ENCODE measurements at places on chromosomes 12 and 14.

GRCh38 chr14:56215180-56215579 is 97.0 kb downstream of the PELI2 start:
- no peak for DNase-seq

GRCh38 chr12:106271575-106272505 is 24.0 kb upstream of the CKAP4 start:
- DNase-seq = no peak

- DNase-seq = no peak
Observed at GRCh38 chr12:15546102-15546701, 223.9 kb downstream of the PTPRO start.

- DNase-seq = no peak
Observed at GRCh38 chr12:112584266-112584722, 165.5 kb downstream of the PTPN11 start.

DNA sequence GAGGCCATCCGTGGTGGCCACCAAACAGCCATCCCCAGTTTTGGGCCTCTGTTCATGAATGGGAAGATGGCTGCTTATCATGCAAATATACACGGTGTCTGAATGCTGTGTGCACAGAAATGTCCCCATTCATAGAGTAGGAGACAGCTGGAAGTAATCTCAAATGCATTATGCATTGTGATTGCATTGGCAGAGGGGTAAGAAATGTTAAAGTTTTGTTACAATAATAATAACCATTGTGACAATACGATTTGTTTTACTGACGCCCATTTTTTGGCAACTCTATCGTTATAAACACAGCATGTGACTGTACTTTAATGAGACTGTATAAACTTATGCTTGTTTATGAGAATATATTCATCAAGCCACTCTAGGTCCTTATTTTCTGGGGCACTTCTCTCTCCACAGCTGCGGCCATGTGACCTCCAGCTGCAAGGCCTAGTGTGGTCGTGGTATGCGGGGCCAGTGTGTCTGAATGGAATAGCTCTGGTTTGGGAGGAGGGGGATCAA is 474.3 kb downstream of the VRK1 start:
- DNase-seq = no peak

- DNase-seq = no peak
Observed at GRCh38 chr12:122159882-122160281, 14.1 kb downstream of the IL31 start.

DNA sequence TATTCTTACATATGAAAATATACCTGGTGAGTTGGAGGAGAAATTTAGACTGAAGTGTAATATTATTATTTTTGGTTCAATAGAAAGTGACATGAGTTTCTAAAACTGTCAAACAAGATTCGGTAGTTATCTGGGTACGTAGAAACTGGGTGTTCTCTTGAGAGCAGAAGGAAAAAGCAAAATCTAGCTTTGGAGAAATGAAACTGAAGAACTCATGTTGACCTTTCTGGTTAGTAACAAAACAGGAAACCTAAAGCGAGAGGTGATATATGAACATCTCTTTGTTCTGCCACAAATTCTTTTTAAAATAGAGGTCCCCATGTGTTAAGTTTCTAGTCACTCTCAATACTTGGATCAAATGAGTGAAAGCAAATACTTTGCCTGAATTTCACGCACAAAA is 401.7 kb downstream of the TRHDE start:
- DNase-seq = no peak

DNA sequence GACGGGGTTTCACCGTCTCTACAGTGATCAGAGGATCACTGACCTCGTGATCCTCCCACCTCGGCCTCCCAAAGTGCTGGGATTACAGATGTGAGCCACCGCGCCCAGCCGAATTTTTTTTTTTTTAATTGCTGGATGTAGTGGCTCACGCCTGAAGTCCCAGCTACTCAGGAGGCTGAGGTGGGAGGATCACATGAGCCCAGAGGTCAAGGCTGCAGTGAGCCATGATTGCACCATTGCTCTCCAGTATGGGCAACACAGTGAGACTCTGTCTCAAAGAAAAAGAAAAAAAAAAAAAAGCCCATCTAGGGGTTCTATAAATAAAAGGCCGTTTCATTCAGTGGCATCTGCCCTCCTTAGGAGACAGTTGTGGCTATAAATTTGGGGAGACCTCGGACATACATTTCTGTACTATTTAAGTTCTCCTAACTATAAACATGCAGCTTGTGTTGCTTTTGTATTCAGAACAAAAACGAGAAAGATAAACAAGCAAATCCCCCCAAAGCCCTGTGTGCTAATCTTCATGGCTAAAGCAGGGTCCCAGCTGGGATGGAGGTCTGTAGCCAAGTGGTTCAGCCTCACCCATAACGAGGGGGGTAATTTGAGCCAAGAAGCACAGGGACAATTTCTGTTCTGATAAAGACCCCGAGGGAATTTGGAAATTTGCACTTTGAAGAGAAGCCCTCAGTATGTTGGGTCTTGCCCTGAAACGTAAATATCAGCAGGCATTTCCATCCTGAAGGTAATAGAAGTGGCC is 35.0 kb upstream of the BCL7A start:
- DNase-seq = no peak

DNA sequence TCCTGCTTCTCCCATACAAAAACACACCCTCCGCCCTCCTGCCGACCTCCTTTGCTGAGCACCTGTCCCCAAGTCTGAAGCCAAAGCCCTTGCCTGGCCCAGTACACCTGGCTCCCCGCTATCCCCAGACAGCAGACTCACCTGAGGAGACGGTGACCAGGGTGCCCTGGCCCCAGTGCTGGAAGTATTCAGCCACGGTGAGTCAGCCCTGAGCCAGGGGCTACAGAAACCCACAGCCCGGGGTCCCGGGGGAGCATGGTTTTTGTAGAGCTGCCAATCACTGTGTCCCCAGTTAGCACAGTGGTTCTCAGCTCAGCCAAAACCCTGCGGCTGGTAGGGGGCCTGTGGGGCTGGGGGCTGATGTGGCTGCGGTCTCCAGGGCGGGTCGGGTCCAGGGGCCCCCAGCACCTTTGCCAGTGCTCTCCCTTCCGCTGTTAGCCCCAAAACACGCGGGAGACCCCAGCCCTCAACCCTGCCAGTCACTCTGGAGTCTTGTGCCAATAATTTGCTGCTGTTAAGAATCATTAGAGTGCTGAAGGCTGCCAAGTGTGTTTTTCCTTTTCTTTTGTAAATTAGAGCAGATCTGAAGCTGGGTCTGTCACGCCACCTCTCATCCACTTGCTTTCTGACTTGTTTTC is 339.0 kb downstream of the TMEM121 start:
- DNase-seq = no peak

DNA sequence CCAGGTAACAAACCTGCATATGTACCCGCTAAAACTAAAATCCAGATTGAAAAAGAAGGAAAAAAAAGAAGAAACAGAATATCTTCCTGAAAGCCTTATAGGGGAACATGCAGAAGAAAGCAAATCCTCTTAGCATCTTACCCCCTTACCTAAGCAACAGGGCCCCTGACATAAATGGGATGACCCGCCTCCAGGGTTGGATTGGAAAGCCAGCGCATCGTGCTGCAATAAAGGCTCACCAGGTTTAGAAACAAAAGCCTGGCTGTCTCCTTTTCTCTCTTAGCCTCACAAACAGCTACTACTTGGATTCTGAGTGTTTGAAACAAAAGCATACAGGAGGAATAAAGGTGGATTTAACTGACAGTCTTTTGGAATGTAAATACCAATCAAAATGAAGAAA is 13.8 kb upstream of the ADCK1 start:
- no peak for DNase-seq

DNA sequence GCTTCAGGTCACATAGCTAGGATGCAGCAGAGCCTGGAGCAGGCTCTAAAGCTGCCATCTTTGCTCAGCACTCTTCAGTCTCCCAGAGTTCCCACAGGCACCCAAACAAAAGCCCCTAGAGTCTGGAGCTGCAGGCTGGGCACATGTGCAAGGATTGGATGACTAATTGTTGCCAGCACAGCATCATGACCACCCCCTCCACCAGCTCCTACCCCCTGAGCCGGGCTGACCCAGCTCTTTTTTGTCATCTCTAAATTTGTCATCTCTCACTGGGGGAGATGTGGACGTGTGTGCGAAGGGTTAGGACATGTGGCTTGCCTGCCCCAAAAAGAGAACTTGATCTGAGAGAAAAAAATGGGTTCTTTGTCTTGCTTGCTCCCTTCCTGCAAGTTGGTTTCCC is 4.3 kb upstream of the MMP19 start:
- DNase-seq = peak; percentile 77

- DNase-seq = peak; percentile 21
Observed at GRCh38 chr12:76341436-76342030, 6.7 kb downstream of the BBS10 start.

- DNase-seq = no peak
Observed at GRCh38 chr14:100669468-100669867, 57.2 kb upstream of the DLK1 start.

GRCh38 chr14:33052943-33053342 is 114.3 kb downstream of the NPAS3 start:
- DNase-seq = no peak

- DNase-seq = no peak
Observed at GRCh38 chr12:93300611-93301021, 77.1 kb upstream of the NUDT4 start.

DNA sequence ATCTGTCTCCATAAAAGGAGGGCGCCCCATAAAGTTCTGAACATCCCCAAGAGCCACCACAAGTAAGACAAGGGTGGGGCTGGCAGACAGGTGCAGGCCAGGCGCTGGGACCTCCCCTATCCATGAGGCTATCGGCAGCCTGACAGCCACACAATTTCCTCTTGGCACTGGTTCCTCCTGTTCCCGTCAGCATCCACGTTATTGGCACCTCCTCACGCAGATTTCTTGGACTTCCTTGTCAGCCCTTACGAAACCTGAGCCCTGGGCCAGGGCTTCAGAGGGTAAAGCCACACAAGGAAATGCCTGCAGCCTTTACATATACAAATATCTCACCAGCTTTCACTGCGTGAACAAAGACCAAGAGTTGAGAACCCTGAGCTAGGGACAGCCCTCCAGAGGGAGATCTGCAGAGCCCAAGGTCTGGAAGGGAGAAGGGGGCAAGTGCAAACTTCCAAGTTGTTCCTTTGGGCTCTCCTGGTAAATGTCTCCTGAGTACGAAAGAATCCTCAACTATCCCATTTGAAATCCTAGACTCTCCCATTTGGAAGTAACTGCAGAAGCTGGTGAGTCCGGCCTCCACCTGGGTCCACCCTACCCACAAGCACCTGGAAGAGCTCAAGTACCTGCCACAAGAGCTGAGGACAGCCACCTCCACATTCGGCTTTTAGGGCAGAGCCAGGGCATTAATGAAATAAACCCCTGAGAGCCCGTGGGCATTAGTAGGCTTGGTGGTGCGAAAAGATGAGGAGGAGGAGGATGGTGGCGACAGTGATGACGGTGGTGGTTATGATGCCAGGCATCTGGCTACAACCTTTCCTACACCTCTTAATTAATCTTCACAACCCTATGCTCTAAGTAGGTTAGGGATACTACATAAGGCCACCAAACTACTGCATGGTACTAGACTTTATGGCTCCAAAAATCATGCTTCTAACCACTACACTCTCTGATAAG is 5.5 kb upstream of the TC2N start:
- no peak for DNase-seq

DNA sequence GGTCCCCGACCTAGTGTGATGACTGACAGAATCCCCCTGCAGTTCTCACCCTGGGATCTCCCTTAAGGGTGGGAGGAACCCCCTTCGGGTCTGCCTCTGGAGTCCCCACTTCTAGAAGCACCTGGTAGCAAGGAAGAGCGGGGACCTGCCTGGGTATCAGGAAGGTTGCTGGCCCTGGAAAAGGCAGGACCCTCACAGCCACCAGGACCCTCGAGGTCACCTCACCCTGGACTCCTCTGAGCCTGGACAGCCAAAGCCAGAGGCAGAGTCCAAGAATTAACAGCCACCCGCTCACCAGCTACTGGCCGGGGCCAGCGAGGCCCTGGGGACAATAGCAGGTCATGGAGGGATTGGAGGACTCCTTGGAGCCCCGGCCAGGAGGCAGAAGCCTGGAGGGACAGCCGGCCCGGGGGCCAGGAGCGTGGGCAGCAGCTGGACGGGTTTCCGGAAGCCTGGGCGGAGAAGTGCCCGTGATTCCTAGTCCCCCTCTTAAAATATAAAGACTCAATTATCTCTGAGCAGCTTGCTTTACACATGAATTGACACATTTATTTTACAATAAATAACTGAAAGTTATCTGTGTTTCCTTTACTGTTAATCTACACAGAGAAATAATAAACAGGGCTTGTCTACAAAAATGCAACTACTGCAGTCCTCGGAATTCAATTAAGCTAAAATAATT is 17.5 kb downstream of the BCL11B start:
- no peak for DNase-seq

GRCh38 chr14:67879026-67879425 is 59.4 kb downstream of the RAD51B start:
- no peak for DNase-seq

- DNase-seq = no peak
Observed at GRCh38 chr12:121248622-121249021, 38.7 kb downstream of the P2RX4 start.

GRCh38 chr12:95608252-95609033 is 57.2 kb upstream of the USP44 start:
- peak; percentile 62 for DNase-seq

- no peak for DNase-seq
Observed at GRCh38 chr12:42474391-42474790, 115.2 kb downstream of the PRICKLE1 start.

DNA sequence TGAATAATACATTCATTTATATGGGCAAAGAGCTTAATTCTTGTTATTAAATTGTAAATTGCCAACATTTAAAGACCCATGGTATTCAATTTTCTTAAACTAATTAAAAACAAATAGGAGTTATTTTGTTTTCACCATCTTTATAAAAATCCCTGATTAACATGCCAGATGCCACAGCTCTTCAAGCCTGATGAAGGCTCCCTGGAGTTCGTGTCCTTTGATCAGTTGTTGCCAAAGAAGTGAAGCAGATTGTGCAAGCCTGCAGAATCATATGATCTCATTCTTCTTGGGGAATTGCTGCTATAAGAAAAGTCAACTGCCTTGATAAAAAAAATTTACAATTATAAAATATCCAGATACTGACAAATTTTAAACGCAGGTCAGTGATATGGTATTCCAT is 288.3 kb upstream of the PPFIA2 start:
- peak; percentile 36 for DNase-seq

GRCh38 chr12:92158796-92159439 is 13.3 kb upstream of the BTG1 start:
- DNase-seq = no peak

- peak; percentile 36 for DNase-seq
Observed at GRCh38 chr14:29925736-29926135, 1.9 kb downstream of the PRKD1 start.

GRCh38 chr12:119942386-119942785 is 46.6 kb upstream of the BICDL1 start:
- DNase-seq = no peak

DNA sequence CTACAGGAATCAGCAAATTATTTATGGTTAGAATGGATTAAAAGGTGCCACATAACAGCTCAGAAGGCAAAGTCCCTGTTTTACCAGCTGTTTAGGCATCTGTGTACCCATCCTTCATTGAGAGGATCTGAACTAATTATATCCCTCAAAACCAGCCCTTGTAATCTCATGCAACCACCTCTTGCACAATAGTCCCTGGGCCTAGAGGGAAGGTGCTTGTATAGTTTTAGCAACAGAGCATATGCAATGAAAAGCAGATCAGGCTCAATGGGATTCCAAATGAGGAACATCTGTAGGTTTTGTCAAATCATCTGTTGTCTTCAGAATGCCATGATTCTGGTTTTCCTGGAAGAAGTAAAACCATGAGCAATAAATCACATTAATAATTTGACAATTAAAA is 26.0 kb upstream of the GLIPR1L2 start:
- peak; percentile 92 for DNase-seq

GRCh38 chr12:76997011-76997780 is 68.2 kb downstream of the E2F7 start:
- DNase-seq = no peak

GRCh38 chr12:4269279-4269991 is 4.1 kb upstream of the CCND2 start:
- peak; percentile 48 for DNase-seq

- no peak for DNase-seq
Observed at GRCh38 chr12:65808580-65808979, 15.7 kb upstream of the HMGA2 start.
